ENCODE measurements at places on chromosomes 5 and 9.

- DNase-seq = no peak
Observed at GRCh38 chr5:36949593-36949992, 73.0 kb downstream of the NIPBL start.

GRCh38 chr9:131899296-131900228 is 159.7 kb upstream of the RAPGEF1 start:
- DNase-seq = peak; percentile 38

GRCh38 chr5:140553657-140554056 is 3.6 kb downstream of the SRA1 start:
- no peak for DNase-seq

- DNase-seq = no peak
Observed at GRCh38 chr5:149370878-149371277, 8.2 kb downstream of the IL17B start.

- no peak for DNase-seq
Observed at GRCh38 chr5:150771034-150771795, 7.3 kb upstream of the SMIM3 start.

DNA sequence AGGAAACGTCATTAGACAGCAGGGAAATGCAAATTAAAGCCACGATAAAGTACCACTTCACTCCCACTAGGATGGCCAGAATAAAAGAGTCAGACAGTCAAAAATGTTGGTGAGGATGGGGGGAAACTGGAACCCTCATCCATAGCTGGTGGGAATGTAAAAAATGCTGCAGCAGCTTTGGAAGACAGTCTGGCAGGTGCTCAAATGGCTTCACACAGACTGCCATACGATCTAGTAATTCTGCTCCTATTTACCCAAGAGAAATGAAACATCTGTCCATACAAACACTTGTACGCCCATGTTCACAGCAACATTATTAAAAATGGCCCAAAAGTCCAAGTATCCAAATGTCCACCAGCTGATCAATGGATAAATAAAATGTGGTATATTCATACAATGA is 158.9 kb upstream of the PHYKPL start:
- DNase-seq = peak; percentile 1

GRCh38 chr5:51961154-51961562 is 577.9 kb downstream of the ISL1 start:
- DNase-seq = no peak

GRCh38 chr9:133822430-133823065 is 84.4 kb upstream of the SARDH start:
- no peak for DNase-seq

GRCh38 chr5:156515803-156516360 is 188.9 kb downstream of the SGCD start:
- peak; percentile 22 for DNase-seq

DNA sequence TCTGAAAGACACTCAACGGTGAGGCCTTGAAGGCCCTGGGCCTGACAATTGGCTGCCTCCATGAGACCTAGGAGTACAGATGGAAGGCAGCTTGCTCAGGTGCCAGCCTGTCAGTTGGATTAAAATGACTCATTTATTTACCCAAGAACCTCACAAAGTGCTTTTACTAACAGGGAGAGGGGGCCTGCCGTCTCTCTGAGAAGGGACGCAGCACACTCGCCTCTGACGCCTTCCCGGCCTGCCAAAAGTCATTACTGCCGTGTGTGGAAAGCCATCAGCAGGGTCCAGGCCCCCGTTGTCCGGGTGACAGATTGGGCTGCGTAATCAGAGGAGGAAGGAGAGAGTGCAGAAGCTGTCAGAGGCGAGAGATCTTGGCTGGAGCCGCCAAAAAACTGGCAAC is 32.4 kb downstream of the DDX31 start:
- no peak for DNase-seq

DNA sequence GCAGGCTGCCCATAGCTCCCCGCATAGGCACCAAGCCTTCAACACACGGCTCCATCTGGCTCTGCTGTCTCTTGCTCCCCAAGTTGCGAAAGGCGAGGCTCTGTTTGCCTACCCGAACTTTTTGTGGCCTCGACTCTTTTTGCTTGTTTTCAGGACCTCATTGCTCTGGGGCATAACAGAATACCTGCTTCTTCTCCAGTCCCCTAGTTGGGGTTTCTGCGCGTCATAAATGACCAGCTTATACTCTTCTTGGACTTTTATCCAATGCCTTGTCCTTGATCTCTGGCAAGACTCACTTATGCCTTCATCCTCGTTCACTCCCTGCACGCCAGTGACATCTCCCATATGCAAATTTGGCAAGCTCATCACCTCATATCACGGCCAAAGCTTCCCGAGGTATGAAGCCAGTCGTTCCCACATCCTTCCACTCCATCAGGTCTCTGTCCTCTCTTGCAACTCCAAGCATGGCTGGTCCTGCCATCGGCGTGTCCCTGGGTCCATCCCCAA is 238.8 kb upstream of the ADAMTS16 start:
- DNase-seq = no peak

DNA sequence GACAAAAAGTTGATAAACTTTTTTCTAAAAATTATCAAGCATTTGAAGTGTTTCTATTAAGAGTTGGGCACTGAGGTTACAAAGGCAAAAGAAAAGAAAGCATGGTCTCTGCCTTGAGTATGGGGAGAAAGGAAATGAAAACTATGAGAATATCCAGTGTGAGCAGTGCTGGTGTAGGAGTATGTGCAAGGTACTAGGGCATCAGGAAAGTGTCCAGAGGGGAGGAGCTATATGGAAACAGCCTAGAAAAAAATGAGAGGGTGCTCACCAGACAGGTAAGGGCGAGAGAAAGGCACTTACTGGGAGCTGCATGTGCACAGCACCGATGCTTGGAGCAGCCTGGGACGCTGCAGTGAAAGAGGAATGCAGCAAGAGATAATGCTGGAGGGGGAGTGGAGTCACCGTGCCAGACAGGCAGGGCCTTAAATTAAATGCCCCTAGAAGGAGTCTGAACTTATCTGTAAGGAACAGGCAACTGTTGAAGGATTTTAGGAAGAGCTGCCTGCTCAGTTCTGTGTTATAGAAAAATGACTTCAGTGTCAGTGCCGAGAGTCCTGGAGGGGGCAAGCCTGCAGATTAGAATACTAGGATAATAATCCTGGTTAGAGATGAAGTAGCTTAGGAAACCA is 14.0 kb downstream of the MCC start:
- DNase-seq = no peak

- no peak for DNase-seq
Observed at GRCh38 chr9:125902831-125903512, 155.8 kb downstream of the PBX3 start.

DNA sequence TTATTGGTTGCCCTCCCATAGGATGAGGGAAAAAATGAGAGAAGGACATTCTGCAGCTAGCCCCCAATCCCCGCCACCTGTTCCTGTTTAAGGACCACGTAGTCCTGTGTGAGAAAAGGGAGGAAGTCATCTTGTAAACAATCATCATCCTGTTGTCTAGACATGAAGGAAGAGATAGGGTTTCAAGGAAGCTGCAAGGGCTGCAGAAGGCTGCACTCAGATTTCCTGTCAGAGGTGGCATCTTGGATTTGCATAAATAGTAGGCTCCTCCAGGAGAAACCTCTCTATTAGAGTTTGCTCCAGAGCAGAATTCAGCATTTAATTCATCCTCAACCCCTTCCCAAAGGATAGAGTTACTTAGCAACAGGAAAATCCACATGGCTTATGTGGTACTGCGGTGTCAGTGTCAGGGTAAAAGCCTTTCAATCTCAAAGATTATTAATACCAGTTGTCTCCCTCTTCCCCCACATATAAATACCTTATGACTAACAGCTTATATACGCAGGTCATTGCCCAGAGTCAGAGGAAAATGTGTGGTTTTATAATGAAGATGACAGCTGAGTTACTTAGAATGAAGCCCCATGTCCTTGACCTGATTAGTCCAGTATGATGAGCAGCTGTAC is 4.6 kb upstream of the DNAJC18 start:
- DNase-seq = no peak

GRCh38 chr5:160105686-160106360 is 13.4 kb downstream of the PWWP2A start:
- DNase-seq = no peak

- DNase-seq = no peak
Observed at GRCh38 chr9:2093920-2094597, 78.9 kb downstream of the SMARCA2 start.

GRCh38 chr9:98142925-98143481 is 24.0 kb upstream of the TRIM14 start:
- no peak for DNase-seq

GRCh38 chr9:21414220-21414940 is 5.5 kb downstream of the IFNA8 start:
- DNase-seq = no peak

- no peak for DNase-seq
Observed at GRCh38 chr9:123555646-123556045, 199.6 kb downstream of the CRB2 start.

- DNase-seq = peak; percentile 47
Observed at GRCh38 chr9:118643118-118643517, 726.1 kb downstream of the BRINP1 start.

GRCh38 chr9:127926906-127927200 is 3.7 kb downstream of the PIP5KL1 start:
- no peak for DNase-seq

DNA sequence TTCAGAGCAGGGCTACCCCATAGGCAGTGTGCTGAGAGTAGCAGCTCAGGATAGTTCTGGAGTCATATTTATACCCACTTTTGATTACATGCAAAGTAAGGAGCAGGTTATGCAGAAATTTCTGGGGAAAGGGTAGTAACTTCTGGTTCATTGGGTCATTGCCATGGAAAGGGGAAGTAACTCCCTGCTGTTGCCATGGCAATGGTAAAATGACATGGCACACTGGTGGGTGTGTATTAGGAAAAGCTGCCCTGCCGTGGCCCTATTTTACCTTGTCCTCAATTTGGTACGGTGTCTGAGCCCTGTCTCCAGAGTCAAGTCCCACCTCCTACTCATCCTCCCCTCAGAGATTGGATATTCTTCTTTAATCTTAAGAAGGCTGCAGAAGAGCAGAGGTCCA is 526.7 kb upstream of the TYRP1 start:
- DNase-seq = no peak

DNA sequence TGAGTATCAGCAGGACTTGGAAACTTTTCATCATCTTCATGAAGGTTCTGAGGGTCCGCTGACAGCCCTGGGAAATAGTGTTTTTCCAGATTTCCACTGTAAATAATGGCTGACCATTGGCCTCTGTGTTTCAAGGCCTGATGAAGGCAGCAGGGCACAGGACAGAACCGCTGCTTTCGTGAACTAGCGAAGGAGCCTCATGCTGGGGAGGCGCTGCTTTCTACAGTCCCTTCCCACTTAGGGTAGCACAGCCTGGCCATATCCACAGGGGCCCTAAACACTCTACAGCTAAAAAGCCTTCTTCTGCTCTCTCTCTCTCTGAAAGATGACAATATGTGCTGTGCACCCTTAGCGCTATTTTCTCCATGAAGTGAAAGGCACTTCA is 118.2 kb downstream of the MED27 start:
- no peak for DNase-seq

DNA sequence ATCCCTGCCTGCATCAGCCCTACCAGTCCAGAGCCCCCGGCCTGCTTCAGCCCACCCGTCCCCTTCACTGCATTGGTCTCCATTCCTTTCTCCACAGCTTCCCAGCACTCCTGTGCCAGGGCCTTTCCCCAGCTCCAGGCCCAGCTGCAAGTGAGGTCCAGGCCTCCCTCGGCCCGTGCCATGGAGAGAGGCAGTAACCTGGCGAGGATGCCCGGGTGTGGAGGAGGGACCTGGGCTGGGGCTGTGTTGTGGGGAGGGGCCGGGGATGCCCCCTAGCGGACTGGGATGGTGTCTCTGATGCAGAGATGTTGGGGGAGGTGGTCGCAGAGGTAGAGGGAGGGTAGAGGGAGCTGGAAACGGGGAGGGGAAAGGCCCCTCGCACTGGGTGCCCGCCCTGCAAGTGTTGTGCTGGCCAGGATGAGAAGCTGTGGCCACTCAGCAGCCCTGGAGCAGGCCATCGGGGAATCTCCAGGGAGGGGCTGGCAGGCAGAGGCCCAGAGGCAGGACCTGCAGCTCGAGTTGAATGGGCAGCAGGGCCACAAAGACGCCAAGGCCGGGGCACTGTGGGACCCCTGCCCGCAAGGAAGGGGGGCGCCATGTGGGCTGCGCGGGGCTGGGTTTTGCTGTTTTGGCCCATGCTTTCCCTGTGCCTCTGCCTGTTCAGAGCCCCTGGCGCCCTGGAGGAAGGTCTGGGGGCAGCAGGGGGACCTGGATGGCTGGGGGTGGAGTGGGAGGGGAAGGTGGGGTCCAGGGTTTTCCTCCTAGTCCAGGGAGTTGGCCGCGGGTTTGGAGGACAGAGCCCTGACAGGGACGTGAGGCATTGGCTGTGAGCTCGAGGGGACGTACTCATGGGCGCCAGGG is 26.0 kb upstream of the NKD2 start:
- peak; percentile 76 for DNase-seq

DNA sequence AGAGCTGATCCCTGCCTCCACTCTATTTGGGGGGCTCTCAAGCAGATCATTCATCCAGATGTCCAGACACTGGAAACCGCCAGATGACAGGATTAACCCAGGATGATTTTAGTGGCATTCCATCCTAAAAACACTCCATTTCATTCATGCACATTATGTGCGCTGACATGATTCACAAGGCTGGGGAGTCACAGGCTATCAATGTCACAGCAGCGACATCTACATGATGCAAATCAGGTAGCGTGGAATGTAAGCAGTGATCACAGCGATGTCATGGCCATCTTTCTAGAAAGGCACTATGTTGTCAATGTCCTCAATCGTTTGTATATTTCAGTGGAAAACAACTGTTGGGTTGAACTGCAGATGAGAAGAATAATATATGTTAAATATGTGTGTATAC is 331.5 kb upstream of the MSX2 start:
- no peak for DNase-seq

- DNase-seq = no peak
Observed at GRCh38 chr9:123168586-123168985, 99.8 kb downstream of the STRBP start.

GRCh38 chr5:170603578-170604565 is 100.1 kb downstream of the KCNIP1 start:
- peak; percentile 90 for DNase-seq

- DNase-seq = no peak
Observed at GRCh38 chr9:137504432-137504777, 45.3 kb upstream of the NSMF start.

DNA sequence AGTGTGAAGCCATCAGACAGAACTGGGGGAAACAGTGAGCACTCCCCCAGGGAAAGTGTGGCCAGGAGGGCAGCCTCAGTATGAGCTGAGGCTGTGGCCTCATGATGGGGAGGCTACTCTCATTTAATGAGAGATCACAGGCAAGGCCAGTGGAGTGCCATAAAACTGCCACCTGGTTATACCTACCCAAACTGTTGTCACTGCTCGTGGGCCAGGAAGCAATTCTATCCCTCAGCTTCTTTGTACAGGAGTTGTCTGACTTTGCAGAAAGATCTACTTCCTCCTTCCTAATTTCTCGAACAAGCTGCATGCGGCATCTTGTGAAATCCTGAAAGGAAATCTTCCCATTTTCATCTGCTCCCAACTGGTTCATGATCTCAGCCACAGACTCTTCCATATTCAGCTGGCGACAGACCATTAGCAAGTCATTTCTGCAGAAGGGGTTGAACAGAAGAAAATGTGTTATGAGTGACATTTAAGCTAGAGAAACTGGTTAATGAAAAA is 50.0 kb downstream of the TSSK1B start:
- no peak for DNase-seq

- DNase-seq = no peak
Observed at GRCh38 chr5:67896311-67896929, 319.1 kb upstream of the PIK3R1 start.

All from WTC11 (cell line).